ENCODE measurements at places on chromosomes 12 and 14. TPM values are rescaled to one million over a fixed set of nuclear protein-coding genes. Genes with fewer than 3 reads are reported as not detected.

Gene MIPOL1
- total RNA-seq: 17.4 TPM

Gene RD3L
- total RNA-seq: not detected

DNA sequence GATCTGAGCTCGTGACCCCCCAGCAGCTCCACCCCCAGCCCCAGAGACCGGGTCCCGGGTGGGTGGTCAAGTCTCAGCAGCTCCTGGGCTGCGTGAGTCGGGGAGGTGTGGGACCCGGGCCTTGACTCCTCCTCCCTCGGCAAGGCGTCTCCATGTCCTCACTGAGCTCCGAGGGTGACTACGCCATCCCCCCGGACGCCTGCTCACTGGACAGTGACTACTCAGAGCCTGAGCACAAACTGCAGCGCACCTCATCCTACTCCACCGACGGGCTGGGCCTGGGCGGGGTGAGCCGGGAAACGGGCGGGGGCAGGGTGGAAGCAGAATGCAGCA lies 28.1 kb downstream of the PIGH start:
- no peak for DNase-seq

DNA sequence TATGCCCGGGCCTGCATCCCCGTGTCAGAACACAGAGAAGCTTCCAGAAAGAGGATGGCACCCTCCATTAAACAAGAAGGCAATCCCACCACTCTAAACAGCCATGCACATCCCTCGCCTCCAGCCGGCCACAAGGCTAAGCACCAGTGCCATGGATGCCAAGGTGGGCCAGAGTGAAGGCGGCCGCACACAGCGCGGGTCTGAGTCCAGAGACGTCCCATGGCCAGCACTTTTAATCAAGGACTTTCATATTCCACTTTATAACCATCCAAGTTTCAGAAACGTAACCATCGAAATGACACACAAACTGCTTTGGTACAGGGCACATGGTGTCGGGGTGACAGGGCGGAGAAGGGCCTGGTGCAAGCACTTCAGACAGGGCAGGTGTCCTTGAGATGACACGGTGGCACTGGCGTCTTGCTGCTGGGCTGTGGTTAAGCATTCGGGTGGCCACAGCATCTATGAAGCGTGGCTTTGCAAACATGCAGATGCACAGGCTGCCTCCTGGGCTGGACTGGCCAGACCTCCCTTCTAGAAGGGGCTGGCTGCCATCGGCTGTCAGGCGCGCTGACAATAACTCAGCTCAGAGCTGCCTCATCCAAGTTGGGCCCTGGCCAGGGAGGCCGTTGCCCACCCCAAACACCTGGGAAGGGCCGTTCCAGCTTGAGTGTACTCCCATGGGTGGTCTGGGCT lies 117.2 kb downstream of the RFLNA start:
- DNase-seq: no peak

DNA sequence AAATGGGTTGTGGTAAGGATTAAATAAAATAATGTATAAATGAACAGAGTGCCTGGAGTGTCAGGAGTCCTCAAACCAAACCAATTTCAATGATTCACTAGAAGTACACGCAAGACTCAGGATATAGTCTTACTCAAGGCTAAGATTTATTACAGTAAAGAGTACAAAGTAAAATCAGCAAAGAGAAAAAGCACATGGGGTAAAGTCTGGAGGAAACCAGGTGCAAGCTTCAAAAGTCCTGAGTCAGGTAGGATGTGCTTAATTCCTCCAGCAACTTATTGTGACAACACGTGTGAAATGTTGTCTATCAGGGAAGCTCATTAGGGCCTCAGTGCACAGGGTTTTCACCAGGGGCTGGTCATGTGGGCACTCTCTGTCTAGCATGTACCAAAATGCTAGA lies 105.8 kb upstream of the NAP1L1 start:
- DNase-seq: no peak

Data from neural crest cell (in vitro differentiated cells).